ENCODE measurements at places on chromosomes 2 and 18.

DNA sequence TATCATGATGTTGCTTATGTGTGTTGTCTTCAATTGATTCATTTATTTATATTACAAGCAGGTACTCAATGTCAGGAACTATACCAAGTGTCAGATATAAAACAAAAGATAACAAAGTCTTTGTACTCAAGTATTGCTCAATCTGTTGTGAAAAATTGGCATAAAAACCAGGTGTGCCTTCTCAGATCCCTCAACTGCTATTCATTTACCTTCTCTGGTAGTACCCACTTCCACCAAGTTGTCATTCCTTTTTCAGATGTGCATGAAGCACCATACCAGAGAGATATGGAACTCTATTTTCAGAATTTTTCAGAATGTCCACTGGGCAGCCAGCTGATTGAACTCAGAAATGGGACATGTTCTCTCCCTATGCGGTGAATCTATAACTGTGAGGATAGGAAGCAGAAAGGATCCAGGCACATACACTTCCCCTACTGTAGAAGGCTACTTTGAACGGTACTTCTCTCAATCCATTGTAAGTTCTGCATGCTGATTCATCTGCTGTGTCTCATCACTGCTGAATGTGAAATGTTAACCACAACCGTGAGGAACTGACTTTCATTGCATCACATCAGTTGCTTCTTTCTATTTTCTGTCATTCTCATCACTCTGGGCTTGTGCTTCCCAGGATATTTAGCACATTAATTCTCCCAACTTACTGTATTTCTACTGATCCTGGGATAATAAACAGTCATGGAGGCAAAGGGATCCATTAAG is 1621.3 kb downstream of the SUCLG1 start:
- no peak for DNase-seq

DNA sequence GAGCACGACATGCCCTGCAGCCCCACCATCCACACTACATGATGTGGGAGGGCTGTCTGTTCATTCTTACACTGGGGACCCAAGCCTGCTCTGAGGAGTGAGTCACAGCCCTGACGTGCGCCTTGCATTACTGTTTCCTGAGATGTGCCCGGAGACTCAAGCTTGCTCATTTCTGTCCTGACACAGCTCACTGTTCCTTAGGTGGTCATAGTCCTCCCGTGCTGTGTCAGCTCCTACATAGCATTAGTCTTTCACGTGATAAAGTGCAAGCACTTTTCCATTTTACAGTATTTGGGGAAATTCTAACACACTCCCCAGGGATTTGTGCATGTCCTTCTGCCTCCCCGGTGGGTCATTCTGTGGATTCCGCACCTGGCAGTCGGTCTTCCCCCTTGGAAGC is 46.2 kb upstream of the TRIM43B start:
- no peak for DNase-seq

- DNase-seq: peak; percentile 46
These were observed 269.3 kb upstream of the ID2 start for GRCh38 chr2:8412586-8412985.

DNA sequence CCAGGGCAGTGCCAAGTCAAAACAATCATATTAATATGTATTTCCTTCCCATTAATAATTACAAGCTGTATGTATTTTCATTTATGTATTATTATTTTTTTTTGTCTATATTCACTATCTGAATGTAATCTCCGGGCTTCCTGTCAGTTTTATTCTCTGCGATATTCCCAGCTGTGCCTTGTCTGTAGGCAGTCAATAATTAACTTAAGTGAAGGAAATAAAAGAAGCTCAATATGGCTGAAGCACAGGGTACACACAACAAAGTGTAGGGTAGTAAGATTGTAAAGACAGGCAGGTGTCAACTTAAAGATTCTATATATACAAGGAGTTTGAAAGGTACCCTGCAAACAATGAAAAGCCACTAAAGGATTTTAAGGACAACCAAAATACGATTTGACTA is 122.9 kb downstream of the ROCK1 start:
- DNase-seq: no peak

DNA sequence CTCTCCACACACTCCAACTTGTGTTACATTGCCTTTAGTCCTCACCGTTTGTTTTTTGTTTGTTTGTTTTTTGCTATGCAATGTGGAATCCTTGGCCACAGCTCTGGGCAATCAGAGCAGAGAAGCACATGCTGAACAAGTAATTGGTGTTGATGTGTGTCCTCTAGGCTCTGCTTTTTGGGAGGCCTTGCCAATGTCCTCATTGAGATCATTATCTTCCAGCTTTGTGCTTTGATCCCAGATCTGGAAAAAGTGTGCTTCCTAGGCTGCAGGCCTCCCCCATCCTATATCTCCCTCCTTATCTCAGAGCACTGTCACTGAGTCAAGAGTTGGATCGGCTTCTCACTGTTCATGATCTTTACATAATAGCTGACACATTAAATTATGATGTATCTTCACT is 25.9 kb downstream of the OSR1 start:
- no peak for DNase-seq

GRCh38 chr2:148902798-148903197 is 27.8 kb downstream of the KIF5C start:
- no peak for DNase-seq

Data from neural progenitor cell (in vitro differentiated cells).